Daoy (cell line): ENCODE measurements at places on chromosomes 5 and 9. TPM values are rescaled to one million over a fixed set of nuclear protein-coding genes. Genes with fewer than 3 reads are reported as not detected.

The CKS2 gene
- total RNA-seq: 457 and 467 TPM in 2 replicates

The SARDH gene
- total RNA-seq: 0.45 and 1.2 TPM in 2 replicates

The C5orf58 gene
- not detected in 2 replicates for total RNA-seq

The SPZ1 gene
- not detected in 2 replicates for total RNA-seq

The MAP3K1 gene
- 8.6 and 10.2 TPM in 2 replicates for total RNA-seq

The GHR gene
- not detected in 2 replicates for total RNA-seq

The TAF11L6 gene
- total RNA-seq: not detected in 2 replicates

- DNase-seq: no peak
These were observed 58.8 kb upstream of the ERCC6L2 start for GRCh38 chr9:95816716-95817115.

GRCh38 chr5:14213253-14213652, 70.1 kb downstream of the TRIO start:
- no peak for DNase-seq

DNA sequence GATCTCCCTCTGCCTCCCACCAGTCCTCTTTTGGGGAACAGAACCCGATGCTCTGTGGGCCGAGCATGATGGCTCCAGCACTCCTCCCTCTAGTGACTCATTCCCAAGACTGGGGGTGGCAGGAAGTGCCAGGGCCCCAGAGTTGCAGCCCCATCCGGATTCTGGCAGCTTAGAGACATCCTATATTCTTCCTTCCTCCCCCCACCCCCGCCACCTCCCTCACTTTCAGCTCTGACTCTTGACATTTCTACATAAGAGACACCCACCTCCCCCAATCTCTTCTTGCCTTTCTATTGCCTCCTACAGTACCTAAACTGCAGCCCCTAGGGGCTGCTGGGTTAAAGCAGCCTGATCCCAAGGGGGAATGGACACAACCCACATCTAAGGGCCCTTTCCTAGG, 47.1 kb upstream of the MATR3 start:
- peak; percentile 83 for DNase-seq

DNA sequence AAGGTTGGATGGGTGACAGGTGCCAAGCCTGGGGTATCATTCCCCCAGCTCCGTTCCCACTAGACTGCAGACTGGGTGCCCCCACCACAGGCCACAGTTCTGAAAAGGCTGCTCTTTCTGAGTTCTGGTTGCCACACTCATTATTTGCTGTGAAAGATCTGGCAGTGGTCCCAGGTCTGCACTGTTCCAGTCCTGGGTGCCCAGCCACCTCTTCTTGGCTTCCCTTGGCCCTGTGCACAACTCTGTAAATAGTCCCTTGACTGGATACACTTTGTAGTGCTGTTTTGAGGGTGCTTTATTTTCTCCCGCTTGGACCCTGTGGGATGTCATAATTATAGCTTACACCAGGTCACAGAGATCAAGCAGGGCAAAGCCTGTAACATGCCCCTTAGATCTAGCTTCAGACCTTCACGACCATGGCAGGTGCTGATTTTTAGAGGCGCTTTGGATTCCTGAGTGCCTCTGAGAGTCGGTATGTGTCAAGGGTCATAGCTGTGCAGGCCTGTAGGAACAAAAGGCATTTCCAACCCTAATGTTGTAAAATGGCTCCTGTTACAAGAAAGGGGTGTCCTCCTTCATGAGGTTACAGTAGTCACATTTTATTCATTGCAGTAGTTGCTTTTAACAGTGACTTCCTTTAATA, 344.9 kb downstream of the ICE1 start:
- DNase-seq: no peak

GRCh38 chr5:142007237-142007544, 5.6 kb downstream of the GNPDA1 start:
- DNase-seq: no peak

GRCh38 chr9:91199739-91200497, 161.8 kb downstream of the AUH start:
- DNase-seq: no peak

- DNase-seq: no peak
These were observed 151.0 kb downstream of the LPAR1 start for GRCh38 chr9:110887276-110887675.

DNA sequence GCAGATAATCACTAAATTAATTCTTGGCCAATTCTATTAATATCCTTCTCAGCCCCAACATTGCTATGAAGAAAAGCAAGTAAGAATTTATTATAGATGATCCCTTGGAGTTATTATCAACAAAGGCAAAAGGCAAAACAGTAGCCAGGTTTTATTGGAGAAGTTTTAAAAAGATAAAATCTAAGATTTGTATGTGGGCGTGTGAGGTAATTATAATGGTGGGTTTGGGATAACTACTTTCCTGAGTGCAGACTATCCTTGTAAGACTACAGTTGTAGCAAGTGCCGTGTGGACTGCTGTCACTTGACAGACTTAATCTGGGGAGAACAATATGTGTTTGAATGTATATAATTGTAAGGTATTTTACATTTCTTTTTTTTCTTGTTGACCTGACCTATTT, 23.2 kb downstream of the SLC31A1 start:
- no peak for DNase-seq

GRCh38 chr5:176748073-176748966, 62.0 kb upstream of the UNC5A start:
- peak; percentile 59 for DNase-seq

DNA sequence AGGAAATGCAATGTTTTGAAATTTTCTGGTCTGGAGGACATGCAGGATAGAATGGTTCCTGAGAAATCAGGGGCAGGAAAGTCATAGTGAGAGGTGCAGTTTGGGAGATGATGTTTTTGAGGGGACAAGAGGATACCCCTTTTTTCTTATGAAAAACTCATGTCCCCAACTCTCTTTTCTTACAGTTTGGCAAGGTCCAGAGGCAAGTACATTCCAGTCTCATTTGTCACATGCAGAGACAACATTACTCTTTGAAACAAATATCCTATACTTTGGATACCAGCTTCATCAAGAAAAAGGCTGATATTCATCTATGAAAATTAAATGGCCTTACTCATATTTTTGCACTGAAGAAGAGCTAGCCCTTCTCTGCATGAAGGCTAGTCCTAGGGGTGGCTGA, 48.2 kb downstream of the EQTN start:
- DNase-seq: no peak

- no peak for DNase-seq
These were observed 86.9 kb upstream of the ALDH1B1 start for GRCh38 chr9:38305582-38305981.

DNA sequence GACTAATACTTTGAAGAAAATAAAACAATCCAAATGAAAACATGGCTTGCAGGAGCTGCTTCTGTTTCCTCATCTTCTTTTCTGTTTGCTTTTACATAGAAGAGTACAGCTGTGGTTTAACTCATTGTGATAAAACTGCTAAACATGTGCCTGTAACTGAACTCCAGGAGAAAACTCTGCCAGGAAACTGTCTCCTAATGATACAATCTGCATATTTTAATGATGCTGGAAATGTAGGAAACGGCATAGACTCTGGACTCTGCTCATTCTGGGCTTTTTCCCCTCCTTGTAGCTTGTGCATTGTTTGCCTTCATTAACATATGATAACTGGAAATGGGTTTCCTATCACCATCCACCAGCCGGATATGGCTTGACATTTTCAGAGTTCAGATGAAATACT, 813.3 kb upstream of the WWC1 start:
- no peak for DNase-seq

GRCh38 chr5:90598293-90598692, 39.7 kb downstream of the ADGRV1 start:
- DNase-seq: no peak

GRCh38 chr5:157295247-157295646, 29.3 kb downstream of the CYFIP2 start:
- DNase-seq: no peak

GRCh38 chr5:154648229-154648628, 106.9 kb upstream of the LARP1 start:
- no peak for DNase-seq

DNA sequence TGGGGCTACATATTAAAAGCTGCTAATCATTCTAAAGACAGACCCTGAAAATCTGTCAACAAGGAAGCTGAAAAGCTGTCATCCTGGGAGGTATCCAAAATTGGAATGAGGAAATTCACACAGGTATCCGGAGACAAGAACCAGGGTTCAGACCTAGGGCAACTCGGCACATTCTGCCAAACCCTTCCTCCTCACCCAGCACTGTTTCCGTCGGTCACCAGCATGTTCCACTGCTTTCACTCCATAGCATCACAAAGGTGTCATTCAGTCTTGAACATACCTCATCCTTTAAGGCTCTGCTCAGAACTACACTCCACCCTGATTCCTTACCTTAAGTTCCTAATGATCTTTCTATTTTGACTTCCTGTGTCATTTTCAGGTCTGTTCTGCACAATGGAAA, 153.1 kb upstream of the RASA1 start:
- peak; percentile 10 for DNase-seq

- peak; percentile 96 for DNase-seq
These were observed 738.6 kb upstream of the ZNF608 start for GRCh38 chr5:125484742-125485641.

- peak; percentile 84 for DNase-seq
These were observed at the start of gene FGF1 for GRCh38 chr5:142685418-142686209. TSS of gene FGF1 (minus strand) at chr5:142686090. CDS start at chr5:142614127, 71,963 bp downstream.
